ENCODE measurements at places on chromosomes 6 and 20.

DNA sequence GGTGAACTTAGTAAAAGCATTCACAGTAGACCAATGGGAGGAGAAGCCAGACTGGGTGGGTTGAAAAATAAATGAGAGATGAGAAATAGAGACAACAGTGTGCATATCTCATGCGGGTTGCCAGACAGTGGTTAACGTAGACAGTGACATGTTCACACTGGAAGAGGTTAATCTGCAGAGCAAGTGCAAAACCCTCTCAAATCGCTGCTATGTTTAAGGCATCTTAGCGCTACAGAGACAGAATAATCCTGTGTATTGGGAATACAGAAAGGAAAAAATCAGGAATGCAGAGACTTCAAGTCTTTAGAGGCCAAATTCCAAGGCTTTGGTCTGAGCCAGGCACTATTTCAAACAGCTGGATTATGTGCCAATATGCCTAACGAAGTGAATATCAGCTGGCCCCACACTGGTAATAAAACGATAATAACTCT, 107.1 kb downstream of the TSHZ2 start:
- no peak for DNase-seq

DNA sequence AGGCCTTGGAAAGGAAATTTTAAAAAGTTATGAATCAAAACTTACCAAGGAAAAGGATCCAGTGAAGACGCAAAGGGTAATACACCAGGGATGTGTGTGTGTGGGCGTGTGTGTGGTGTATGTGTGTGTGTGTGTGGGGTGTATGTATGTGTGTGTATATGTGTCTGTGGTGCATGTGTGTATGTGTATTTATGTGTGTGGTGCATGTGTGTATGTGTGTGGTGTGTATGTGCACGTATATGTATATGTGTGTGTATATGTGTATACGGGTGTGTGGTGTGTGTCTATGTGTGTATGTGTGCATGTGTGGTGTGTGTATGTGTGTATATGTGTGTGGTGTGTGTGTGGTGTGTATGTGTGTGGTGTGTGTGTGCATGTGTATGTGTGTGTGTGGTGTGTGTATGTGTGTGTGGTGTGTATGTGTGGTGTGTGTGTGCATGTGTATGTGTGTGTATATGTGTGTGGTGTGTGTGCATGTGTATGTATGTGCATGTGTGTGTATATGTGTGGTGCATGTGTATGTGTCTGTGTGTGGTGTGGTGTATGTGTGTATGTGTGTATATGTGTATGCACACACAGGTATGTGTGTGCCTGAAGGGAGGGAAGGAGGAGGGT, 176.1 kb upstream of the SUPT3H start:
- DNase-seq, result no peak

DNA sequence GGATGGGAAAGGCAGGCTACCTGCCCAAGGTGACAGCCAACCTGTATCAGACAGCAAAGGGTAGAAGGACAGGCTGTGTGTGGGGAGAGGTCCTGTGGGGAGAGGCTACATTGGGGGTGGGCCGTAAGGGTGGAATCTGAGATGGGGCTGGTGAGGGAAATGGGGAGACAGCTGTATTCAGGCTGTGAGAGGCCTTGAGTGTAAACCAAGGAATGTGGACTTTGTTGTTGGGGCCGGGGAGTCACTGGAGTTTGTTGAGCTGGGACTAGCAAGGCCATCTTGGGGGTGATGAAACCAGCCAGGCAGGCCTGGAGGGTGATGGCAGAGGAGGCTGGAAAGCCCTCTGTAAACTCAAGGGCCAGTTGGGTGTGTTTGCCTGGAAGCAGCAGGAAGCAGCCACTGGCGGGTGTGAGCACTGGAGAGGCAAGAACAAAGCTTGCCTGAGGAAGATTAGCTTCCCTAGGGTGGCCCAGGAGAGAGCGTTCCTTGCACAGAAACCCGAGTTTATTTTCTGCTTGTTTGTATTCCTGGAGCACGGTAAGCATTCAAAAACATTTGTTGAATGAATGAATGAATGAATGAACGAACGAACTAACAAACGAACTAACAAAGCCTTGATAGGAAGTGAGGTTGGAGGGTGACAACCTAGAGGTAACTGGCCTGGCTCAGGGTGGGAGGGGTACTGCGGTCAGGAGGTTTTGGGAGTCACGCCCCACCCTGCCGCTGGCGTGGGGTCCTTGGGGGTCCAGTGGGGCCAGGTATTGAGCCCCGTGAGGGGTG, 18.9 kb downstream of the TTBK1 start:
- DNase-seq, result no peak

DNA sequence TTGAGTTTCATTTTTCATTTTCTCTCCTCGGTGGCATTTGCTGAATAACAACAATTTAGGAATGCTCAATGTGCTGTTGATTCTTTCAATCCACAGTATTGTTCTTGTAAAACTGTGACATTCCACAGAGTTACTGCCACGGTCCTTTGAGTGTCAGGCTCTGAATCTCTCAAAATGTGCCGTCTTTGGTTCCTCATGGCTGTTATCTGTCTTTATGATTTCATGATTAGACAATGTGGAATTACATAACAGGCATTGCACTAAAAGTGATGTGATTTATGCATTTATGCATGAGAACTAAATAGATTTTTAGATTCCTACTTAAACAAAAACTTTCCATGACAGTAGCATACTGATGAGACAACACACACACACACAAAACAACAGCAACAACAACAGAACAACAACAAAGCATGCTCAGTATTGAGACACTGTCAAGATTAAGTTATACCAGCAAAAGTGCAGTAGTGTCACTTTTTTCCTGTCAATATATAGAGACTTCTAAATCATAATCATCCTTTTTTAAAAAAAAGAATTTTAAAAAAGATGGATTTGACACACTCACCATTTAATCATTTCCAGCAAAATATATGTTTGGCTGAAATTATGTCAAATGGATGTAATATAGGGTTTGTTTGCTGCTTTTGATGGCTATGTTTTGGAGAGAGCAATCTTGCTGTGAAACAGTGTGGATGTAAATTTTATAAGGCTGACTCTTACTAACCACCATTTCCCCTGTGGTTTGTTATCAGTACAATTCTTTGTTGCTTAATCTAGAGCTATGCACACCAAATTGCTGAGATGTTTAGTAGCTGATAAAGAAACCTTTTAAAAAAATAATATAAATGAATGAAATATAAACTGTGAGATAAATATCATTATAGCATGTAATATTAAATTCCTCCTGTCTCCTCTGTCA, 88.1 kb downstream of the SNAP25 start:
- DNase-seq, result no peak

DNA sequence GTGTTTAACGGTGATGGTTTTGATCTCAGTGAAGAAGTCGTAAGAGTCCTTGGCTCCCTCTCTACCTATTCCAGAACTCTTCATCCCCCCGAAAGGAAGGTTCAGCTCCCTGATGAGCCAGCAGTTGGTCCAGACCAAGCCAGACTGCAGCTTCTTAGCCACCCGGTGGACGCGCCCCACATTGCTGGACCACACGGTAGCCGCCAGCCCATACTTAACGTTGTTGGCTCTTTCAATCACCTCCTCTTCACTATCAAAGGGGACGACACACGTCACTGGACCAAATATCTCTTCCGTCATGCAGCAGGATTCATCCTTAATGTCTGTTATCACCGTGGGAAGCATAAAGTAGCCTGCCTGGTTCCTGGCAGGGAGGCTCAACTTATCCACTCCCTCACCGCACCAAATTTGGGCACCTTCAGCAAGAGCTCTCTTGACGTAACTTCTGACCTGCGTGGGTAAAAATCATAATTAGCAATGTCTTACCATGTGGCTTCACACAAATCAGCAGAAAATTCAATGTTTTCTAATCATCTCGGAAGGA, 31.4 kb downstream of the ALDH8A1 start:
- DNase-seq, result no peak

GRCh38 chr6:64224819-64225218, 589.2 kb downstream of the PHF3 start:
- peak; percentile 5 for DNase-seq

- no peak for DNase-seq
Observed at GRCh38 chr6:150276168-150276936, 92.5 kb upstream of the IYD start.

- DNase-seq, result no peak
Observed at GRCh38 chr20:47493963-47494293, 7.8 kb upstream of the NCOA3 start.

DNA sequence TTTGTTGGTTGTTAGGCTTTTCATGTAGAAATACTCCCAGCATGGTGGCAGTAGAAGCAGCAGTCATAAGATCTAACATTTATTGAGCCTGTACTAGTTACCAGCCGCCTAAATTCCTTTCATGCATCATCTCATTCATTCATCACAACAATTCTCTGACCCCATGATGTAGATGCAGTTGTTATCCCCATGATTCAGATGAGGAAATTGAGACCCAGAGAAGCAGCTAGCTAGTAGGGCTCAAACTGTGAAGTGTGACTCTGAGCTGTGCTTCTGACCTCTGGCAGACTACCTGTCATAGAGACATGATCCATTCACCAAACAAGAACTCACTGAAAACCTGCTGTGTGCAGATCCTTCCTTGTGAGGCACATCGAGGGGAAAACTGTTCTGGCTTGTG, 16.9 kb downstream of the RREB1 start:
- no peak for DNase-seq

DNA sequence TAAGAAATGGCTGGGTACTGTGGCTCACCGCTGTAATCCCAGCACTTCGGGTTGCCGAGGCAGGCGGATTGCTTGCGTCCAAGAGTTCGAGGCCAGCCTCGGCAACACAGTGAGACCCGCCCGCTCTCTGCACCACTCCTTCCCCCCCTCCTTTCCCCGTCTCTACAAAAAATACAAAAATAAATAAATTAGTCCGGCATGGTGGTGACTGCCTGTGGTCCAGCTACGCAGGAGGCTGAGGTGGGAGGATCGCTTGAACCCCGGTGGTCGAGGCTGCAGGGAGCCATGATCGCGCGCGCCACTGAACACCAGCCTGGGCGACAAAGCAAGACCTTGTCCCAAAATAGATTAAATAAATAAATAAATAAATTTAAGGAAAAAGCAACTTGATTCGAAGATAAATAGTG, 448 bp upstream of the RNF114 start:
- no peak for DNase-seq

- no peak for DNase-seq
Observed at GRCh38 chr6:164200071-164200470, 785.6 kb downstream of the QKI start.

DNA sequence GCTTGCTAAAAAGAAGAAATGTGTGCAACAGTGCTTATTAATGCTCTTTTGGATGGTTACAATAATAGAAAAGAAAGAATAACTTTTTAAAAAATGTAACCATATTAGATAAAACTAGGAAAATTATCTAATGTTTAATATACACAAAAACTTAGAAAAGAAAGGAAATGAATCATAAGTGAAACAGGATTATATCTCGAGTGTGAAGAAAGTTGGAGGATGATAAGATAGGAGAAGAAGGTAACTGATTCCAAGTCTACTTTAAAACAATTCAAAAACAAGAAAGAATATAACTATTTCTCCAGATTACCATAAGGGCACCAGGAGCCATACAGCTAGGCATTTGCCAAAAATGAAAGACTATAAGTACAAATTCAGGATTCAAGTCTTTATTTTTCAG, 73.0 kb downstream of the PHIP start:
- DNase-seq, result no peak
